M059J (cell line): ENCODE measurements at places on chromosomes 11 and 22. TPM values are rescaled to one million over a fixed set of nuclear protein-coding genes. Genes with fewer than 3 reads are reported as not detected.

The MN1 gene
- 1.2 and 2.8 TPM in 2 replicates for total RNA-seq

The APOBEC3F gene
- 4.8 and 6.1 TPM in 2 replicates for total RNA-seq

The CYP2D6 gene
- not detected in 2 replicates for total RNA-seq

The GTSE1 gene
- 19.8 and 26.7 TPM in 2 replicates for total RNA-seq

The KCNQ1OT1 gene
- total RNA-seq, result 0.32 and 0.47 TPM in 2 replicates

The CELSR1 gene
- total RNA-seq, result 4.3 and 11.8 TPM in 2 replicates

- DNase-seq, result no peak
Measured at GRCh38 chr11:73551677-73552076, 46.2 kb downstream of the FAM168A start.

DNA sequence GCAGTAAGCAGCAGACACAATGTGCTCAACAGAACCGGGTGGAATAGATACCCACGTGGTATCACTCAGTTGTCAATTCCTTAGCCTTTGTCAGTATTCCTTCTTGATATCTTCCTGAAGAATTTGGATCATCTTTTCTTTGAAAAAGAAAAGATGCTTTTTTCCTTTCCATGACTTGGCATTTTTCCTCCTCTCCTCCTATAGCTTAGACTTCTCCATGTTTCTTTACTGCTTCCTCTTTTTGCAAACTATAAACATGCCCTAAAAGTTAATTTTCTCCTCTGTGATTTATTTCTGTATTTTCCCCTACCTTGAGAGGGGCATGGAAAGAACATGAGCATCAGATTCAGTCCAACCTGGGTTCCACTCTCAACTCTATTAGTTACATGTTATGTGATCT, 11.7 kb downstream of the CBLIF start:
- DNase-seq, result no peak

- DNase-seq, result no peak
Measured at GRCh38 chr22:46691571-46691970, 46.5 kb downstream of the CERK start.

GRCh38 chr22:19772673-19773469, 12.3 kb downstream of the TBX1 start:
- DNase-seq, result no peak

- DNase-seq, result no peak
Measured at GRCh38 chr22:21697021-21697771, 31.4 kb downstream of the PPIL2 start.

DNA sequence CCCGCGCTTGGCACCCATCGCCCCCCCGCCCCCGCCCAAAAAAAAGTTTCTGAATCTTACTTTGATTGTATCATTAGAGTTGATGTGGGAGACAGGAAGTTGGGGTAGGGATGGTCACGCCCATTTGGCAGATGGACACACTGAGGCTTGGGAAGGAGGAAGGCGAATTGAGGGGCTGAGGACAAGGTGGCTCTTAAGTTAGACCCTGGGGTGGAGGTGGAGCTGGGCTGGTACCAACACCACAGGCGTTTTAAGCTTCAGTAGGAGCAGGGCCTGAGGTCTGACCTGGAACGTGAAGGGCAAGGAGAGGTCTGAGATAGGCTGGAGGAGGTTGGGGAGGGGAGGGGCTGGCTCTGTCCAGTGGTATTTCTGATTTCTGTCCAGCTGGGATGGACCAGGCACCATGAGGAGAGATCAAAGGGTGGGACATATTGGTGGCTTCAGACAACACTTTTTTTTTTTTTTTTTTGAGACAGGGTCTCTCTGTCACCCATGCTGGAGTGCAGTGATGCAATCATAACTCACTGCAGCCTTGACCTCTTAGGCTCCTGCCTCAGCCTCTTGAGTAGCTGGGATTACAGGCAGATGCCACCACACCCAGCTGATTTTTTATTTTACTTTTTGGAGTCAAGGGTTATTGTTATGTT, 799 bp upstream of the CDC42BPG start:
- no peak for DNase-seq

DNA sequence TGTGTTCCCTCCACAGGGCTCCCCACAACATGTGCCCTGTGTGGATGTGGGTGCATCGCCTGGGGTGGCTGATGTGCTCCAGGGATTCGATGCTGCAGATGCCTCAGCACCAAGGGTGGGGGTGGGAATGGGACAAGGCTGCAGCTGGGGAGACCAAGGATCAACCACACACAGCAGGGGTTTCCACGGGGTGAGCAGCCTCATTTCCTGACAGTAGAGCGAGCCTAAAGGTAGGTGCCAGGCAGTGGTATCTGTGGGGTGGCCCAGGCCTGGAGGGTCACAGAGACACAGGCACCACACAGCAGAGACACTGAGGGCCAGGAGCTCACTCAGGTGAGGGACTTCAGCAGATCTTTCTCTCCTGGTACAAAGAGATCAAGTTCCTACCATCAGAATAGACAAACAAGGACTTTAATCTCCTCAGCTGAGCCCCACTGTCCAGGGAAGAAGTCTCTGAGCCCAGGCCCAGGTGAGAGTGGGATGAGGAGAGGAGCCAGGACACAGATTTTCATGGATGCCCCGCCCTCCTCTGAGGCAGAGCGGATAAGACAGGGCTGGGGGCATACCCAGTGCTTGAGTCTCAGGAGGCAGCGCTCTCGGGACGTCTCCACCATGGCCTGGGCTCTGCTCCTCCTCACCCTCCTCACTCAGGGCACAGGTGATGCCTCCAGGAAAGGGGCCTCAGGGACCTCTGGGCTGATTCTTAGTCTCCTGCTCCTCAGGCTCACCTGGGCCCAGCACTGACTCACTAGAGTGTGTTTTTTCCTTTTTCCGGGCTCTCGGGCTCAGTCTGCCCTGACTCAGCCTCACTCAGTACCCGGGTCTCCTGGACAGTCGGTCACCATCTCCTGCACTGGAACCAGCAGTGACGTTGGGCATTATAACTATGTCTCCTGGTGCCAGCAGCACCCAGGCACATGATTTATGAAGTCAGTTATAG, 19.7 kb downstream of the GGTLC2 start:
- DNase-seq, result no peak

DNA sequence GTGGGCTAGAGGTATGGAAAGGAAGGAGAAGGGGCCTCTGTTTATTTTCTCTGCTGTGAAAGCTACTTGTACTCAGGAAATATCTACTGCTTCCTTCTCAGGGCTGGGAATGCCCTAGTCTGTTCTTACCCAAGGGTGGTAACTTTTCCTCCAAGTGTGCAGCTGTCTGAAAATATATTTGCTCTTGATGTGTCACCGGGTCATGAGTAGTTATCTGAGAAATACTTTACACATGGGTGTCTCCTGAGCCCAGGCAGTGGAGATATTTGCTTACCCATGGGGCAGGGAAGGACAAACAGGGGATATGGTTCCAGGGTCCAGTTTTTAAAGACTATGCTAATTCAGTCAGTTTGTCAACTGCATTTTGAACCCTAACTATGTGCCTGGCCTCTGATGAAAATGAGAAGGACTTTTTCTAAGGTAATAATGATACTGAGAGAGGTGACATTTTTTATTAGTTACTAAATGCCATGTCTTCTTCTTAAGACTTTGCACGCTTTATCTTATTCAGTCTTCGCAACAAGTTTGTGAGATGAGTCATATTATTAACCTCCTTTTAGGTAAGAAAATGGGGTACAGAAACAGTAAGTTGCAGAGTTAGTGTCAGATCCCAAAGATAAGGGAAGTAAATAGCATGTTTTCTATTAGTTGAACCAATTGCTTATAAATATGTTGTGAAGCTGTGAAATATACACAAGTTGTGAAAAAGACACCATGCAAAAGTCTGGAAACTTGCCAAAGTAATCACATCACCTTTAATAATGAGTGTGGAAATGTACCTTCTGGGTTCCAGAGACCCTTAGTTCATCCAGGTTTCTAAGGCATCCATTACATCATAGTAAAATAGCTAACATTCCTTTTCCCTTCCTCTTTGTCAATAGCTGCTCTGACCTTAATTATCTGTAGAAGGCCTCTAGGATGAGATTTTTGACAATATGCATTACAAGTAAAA, 22.9 kb downstream of the SYTL2 start:
- DNase-seq, result peak; percentile 35

GRCh38 chr22:48367731-48368130, 1459.9 kb downstream of the BRD1 start:
- DNase-seq, result no peak

DNA sequence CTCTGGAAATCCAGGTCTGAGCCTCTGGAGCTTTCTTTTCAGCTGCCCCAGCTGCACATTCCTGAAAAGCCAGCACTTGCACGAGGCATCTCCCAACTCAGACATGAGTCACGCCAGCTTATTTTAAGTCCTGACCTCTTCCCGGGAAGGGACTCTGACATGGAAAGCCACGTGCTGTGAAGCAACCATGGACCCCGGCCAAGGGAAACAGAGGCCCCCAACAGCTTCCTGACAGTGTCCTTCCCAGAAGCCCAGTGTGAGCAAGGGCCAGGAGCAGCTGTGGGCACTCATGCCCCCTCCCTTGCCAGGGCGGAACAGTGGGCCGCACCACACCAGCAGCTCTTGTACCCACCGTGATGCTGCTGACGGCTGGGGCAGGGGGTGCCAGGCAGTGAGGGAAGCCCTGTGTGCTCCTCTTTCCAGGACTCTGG, 118.8 kb upstream of the CADM1 start:
- peak; percentile 92 for DNase-seq

DNA sequence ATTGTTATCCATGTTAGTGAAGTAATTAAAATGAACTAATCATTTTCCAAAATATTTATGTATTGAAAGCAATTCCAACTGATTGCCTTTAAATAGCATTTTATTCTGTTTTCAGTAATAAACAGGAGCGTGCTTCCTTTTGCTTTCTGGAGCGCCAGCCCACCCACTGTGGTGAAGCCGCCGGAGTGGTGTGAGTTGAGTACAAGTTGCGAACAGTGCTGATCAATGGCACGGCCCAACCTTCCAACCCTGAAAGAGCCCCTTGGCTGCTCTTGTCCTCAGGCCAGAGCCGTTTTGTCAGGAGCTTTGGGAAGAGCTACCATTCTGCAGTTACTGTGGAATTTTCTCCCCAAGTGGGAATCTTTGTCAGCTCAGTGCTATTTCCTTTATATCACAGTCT, 42.8 kb downstream of the NTM start:
- DNase-seq, result no peak

DNA sequence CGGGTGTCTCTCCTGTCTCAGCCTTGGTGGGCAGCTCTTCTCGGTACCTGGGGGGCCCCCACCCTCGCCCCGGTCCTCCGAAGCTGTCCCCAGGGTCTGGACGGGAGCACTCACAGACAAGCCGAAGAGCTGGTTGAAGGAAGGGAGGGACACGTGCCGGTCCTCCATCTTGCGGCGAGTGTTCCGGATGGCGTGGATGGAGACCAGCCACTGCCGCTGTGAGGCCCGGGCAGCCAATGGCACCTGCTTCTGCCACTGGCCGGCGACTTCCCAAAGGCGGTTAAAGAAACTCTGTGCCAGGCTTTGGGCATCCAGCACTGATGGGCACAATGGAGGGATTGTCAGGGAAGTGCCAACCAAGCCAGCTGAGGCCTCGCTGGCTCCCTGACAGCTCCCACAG, 18.7 kb downstream of the PPM1F start:
- DNase-seq, result no peak

DNA sequence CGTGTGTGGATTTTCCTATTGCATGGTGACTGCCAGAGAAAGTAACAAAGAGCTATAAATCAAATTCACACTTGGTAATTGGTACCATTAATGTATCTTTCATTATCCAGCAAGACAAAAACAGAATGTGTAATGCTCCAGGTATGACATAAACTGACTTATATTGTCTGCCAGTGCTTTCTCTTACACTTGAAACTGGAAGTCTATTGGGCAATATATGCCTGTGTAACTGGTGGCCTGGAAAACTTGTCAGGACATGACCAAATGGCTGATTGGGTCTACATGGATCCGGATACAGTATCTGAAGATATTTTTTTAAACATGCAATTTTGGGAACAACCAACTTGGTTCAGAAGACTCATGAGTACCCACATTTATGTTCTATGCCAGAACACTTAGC, 174.6 kb upstream of the ARHGAP42 start:
- no peak for DNase-seq

GRCh38 chr11:10758957-10759356, 7.9 kb downstream of the CTR9 start:
- DNase-seq, result no peak

GRCh38 chr11:123034597-123034996, 27.3 kb downstream of the HSPA8 start:
- no peak for DNase-seq

DNA sequence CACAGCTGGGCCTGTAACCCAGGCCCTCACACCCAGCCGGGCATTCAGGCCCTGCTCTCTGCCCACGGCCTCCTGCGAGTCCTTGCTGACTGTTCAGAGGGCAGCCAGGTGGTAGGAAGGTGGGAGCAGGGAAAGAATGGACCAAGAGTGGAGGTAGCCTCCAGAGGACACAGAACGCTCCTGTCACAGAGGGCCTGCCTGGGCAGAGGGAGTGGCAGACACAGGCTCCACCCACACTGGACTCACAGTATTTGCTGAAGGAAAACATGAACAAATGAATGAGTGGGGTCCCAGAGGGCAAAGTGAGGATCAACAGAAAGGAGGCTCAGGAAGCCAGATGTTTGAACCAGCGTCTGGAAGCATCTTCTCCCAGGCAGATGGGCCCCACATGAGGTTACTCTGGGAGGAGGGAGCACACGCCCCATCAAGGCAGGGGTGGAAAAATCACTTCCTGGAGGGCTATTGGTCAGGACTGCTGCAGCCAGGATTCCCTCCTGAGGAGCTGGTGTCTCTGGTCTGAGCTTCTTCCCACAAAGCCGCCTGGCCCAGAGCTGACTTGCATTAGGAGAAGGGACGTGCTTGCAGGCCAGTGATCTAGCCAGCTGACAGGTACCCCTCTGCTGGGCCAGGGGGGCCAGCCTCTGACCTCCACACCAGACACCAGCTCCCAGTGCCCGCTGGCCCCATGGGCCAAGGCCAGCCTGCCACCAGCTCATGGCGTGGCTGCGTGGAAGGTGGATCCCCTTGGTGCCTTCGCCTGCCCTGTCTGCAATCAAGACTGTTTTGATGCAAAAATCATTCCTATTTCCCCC, 84.0 kb downstream of the THAP12 start:
- no peak for DNase-seq

DNA sequence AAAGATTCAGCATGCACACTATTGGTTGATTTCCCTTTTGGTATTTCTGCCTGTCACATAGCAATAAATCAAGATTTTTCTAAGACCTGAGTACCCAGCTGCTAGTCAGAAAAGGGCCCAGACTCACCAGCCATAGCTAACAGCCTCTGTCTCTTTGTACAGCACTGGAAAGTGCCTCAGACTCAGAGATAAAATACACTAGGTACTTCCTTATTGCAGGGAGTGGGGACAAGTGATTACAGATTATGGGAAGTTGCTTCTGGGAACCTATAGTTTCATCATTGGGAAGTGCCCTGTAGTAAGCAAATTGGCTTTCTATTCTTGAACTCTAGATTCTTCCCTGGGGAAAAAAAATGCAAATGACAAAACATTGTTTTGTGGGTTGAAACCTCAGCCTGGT, at the start of gene CASP5:
CASP5 (minus strand) TSS at position 166 of the 400 bp plus-strand sequence; CDS start at position 134, 32 bp downstream.
- no peak for DNase-seq

- no peak for DNase-seq
Measured at GRCh38 chr22:49481659-49482399, 345.8 kb downstream of the BRD1 start.
